Endothelial cell of umbilical vein (primary cell): ENCODE measurements at places on chromosomes 12 and 14. TPM values are rescaled to one million over a fixed set of nuclear protein-coding genes. Genes with fewer than 3 reads are reported as not detected.

DNA sequence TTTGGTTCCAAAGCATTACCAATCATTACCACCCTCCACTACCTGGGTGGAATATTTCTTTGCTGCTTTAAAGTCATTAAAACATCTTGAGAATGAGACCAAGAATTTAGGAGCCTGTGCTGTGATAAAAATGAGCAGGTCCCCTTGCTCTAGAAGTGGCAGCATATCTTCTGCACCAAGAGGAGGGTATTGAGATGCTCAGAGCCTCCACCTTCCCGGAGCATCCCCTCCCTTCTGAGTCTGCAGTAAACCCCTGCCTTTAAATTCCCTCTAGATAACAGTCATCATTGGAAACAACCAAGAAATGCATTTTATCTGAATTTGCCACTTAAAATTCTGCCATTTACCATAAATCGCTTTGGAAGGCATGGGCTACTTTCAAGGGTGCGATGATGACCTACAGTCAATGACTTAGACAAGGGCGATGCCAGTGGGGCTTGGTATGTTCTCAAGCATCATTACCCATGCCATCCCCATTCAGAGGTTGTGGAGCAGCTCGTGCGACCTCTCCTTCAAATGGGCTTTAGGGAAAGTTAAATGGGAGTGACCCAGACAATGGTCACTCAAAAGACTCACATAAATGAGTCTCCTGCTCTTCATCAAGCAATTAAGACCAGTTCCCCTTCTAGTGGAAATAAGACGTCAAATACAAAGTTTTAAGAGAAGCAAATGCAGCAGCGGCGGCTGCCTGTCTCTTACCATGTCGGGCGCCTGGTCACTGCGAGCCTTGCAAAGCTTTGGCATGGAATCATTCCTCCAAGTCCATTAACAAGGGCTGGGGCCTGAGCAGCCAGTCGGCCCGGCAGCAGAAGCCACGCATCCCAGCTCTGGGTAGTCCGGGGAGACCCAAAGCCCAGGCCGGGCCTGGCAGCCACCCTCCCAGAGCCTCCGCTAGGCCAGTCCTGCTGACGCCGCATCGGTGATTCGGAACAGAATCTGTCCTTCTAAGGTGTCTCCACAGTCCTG, 334.5 kb downstream of the TMEM121 start:
- no peaks in the 10 kb centered on the region for H3K36me3 ChIP-seq
- no peak overlapping the region for H3K4me3 ChIP-seq
- no peaks in the 10 kb centered on the region for H3K4me1 ChIP-seq
- no peak for DNase-seq
- no peaks in the 10 kb centered on the region for H3K27me3 ChIP-seq

GRCh38 chr12:68131867-68132414, 27.6 kb downstream of the IFNG start:
- H3K4me3 ChIP-seq, result no peak overlapping the region
- no peaks in the 10 kb centered on the region for H3K27me3 ChIP-seq
- H3K27ac ChIP-seq, result no peak overlapping the region
- DNase-seq, result no peak
- H3K36me3 ChIP-seq, result no peaks in the 10 kb centered on the region

DNA sequence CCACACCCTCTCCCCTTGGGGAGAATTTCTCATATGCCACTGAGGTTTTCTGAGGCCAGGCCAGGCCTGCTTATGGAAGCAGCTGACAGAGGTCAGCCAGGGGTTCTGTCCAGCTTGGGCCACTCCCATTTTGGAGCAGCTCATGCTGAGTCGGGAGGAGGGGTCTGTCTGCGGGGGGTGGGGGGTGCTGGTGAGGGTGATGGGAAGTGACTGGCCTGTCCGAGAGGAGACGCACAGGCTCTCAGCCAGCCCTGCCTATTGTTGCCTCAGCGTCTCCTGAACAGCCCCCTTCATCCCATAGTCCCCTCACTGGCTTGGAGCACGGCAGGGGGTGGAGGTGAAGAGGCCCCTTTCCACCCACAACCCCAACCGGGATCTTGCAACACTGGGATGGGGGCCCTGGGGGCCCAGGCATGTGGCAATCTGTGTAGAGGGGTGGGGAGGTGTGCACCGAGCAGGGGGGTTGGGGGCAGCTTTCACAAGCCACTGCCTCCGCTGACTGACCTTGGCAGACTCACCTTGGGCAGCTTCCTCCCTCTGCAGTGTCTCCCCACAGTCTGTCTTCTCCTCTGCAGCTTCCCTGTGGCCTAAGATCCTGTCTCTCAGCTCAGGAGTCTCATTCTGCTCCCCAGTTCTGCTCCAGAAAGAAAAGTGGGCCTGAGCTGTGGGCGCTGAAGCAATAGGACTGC, 5.5 kb downstream of the CEBPE start:
- peaks cover 13% of the 10 kb centered on the region for H3K4me1 ChIP-seq
- H3K36me3 ChIP-seq, result no peaks in the 10 kb centered on the region
- no peak overlapping the region for H3K27ac ChIP-seq
- DNase-seq, result no peak

DNA sequence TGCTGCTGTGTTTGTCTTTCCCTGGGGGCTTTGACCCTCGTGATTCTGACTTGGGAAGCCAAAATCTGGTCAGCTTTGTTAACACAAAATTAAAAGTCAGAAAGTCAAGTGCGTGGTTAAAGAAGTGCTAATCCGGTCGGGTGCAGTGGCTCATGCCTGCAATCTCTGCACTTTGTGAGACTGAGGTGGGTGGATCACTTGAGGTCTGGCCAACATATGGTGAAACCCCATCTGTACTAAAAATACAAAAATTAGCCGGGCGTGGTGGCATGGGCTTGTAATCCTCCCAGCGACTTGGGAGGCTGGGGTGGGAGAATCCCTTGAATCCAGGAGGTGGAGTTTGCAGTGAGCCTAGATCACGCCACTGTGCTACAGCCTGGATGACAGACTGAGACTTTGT, 844.6 kb downstream of the VRK1 start:
- no peak overlapping the region for H3K4me3 ChIP-seq
- H3K27me3 ChIP-seq, result no peaks in the 10 kb centered on the region

DNA sequence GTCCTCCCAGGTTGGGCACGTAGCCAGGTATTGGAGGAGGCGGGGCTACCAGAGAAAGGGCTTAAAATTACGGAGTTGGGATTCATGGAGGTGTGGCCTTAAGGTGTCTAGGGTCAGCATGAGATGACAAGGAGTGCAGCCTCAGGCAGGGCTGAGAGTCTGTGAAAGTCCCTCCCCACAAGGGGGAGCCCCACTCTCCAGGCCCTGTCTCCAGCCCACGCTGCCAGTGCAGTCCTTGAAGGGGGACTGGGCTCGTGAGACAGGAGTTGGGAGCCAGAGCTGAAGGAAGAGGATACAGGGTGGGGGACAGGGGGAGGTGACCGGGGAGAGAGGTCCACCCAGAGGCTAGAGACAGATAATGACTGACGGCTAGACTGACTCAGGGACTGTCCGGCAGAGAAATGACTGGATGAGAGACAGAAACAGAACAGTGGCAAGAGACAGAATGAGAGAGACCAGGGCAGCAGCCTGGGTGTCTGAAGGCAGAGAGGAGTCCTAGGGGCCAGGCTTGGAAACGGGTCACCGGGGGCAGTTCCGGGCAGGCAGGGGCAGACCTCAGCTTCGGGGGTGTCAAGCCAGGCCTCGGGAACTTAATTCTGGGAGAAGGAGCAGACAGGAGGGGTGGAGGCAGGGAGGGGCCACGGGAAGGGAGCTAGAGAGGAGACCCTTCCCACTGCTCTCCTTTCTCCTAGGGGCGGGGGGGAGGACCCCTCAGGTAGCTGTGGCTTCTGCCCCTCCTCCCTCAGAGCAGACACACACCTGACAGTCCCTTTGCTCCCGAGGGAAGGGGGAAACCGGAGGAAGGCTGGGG, 970 bp downstream of the CDH24 start:
- H3K36me3 ChIP-seq, result peaks cover 27% of the 10 kb centered on the region
- H3K27ac ChIP-seq, result peak overlapping the region; percentile 6
- H3K4me1 ChIP-seq, result peaks cover 16% of the 10 kb centered on the region
- H3K27me3 ChIP-seq, result no peaks in the 10 kb centered on the region

The HOXC11 gene
- total RNA-seq, result not detected in 2 replicates

The ACTR10 gene
- 67.3 and 71.4 TPM in 2 replicates for total RNA-seq

The SAMD4A gene
- 88.8 and 95.3 TPM in 2 replicates for total RNA-seq

The ADAMTS20 gene
- total RNA-seq, result not detected in 2 replicates

The ARF6 gene
- total RNA-seq, result 73.2 and 73.6 TPM in 2 replicates

The CFAP251 gene
- 4.0 and 6.0 TPM in 2 replicates for total RNA-seq
